ENCODE measurements at places on chromosomes 2 and 18. TPM values are rescaled to one million over a fixed set of nuclear protein-coding genes. Genes with fewer than 3 reads are reported as not detected.

DNA sequence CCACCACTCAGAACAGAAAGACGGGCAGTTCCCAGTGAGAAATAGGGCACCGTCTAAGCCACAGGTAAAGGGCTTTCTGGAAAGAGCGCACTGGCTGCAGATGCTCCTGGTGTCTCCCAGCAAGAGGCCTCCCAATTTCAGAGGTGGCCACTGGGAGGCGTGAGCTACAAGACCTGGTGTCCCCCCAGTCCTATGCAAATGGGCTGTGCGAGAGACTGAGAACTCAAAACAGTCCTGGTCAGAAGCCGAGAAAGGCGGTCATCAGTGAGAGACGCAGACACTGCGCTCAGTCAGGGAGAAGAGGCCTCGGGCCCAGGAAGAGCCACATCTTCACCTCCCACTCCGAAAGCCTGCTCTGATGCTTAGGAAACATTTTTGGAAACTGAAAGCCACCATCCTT lies 179.5 kb downstream of the EIPR1 start:
- no peak for DNase-seq

GRCh38 chr2:176891105-176891504 lies 321.5 kb upstream of the HNRNPA3 start:
- DNase-seq: no peak

GRCh38 chr2:102063941-102064678 lies 72.3 kb downstream of the IL1R2 start:
- peak; percentile 93 for DNase-seq

DNA sequence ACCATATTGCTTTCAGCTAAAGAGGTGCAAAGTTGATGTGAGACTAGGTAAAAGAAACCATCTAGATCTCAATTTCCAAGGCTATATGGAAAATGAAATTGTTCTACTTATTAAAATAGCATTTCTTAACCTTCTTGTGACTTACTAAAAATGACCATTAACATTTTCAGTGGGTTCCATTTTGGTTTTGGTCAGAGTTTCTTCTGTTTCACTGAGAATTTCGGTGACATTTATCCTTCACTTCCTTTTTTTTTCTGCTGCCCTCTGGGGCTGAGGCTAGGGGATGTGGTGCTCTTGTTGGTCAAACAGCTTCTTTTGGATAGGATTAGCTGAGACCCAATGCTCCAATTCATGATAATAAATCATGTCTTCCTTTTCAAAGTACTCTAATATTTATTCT lies 44.3 kb upstream of the REL start:
- no peak for DNase-seq

DNA sequence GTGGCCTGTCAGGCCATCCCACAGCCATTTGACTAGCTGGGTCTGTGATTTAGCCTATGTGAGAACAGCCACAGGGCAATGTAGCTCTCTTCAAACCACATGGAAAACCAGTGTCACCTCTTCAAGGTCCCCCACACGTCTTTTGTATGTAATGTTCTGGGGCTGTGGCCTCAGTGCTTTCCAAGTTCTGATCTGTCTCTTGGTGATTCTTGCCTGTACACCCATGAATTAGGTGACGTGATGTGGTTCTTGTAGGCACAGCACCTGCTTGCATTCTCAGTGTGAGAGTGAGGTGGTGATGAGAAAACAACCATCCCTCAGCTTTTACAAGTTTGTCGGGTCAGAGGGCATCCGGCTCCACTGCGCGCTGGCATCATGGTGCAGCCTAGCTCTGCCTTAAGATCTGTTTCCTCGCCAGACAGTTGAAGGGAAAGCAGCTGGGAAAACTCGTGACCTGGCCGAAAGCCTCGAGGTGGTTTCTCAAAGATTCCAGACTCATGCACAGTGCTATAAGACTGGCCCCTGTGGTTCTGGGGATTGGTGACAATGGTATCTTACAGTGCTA lies 125.8 kb downstream of the TANC1 start:
- no peak for DNase-seq

DNA sequence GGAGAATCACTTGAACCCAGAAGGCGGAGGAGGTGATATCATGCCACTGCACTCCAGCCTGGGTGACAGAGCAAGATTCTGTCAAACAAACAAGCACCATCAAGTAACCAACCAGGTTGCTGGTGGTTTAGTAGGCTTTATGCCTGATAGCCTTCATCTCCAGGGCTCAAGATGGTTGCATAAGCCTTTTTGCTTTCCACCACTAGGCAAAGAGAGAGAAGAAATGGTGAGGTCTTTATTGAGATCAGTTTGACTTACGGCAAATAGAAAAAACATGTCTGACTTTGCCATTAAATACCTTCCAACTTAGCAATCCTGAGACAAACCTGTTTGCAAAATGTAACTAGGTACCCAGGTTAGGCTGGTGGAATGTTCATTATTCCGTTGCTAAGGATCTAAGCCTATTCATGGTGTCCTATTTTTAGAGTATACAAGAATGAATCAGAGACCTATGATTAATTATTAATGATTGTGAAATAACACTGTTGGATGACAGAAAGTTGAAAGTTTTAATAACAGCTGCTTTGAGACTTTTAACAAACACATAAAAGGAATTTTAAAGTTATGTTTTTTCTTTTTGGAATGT lies 53.5 kb upstream of the SLC38A11 start:
- peak; percentile 100 for DNase-seq

- DNase-seq: peak; percentile 65
Observed at GRCh38 chr2:145096582-145096981, 576.7 kb upstream of the ZEB2 start.

DNA sequence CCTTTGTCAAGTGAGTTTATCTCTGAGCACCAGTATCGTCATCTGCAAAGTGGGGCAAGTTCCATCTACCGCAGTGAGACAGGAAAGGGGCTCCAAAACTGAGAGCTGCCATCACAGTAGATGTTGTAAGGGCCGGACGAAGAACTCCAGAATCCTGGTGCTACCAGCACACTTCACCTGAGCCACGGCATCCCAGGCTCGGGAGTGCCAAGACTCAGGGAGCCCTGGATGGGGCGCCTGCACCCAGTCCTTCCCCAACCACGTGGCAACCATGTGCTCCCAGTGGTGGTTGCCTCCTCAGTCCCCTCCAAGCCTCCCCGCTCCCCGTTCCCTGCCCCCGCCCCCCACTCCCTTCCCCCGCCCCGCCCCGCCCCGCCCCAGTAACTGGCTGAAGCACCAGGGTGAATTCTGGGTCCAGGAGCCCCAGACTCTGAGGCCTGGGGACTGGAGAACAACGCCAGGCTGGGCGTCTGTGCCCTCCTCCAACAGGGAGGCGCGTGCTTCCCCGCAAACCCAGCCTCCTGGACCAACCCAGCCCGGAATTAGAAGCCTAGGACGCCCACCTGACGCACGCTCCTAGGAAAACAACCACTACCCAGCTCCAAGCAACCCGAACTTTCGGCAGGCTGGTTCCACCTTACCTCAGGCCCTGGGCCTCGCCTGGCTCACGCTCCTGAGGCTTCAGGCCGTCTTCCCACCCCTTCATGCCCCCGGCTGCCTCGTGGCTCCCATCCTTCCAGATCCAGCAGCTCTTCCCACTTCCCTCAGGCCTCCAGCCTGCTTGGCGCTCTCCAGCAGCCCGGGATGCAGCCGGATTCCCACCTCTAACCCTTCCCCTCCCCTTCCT lies 67.6 kb downstream of the LAMA3 start:
- no peak for DNase-seq

DNA sequence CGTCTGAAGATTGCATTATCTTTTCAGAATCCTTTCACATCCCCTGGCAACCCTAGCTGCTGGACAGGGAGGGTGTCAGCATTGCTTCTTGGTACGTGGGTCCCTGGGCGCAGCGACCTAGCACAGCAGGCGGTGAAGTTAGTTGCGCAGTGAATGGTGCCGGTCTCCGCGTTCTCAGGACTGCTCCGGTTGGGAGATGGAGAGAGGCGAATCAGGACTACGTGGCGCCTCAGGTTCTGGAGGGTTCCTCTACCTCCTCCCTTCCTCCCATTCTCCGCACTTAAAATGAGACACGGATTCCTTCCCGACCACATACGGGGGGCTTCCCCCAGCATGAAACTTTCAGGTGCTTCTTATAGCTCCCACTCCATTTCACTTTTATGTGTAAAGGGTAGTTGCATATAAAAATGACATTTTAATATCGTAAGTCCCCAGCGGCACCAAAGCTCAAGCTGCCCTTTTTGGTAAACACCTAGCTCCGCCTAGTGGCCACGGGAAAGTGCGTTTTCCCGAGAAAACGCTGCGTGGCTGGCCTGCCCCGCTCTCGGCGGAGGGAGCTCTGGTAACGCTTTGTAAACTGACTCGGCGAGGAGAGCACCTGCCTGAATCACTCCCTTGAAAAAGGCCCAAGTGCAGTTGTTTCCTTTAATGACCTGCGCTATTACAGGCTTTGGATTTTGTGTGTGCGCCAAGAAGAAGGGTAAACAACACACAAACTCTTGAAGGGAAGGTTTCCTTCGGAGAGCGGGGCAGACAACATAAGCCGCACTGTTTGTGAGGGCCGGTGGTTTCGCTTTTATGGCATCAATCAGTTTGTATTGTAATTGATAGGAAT lies 32.9 kb upstream of the INHBB start:
- peak; percentile 75 for DNase-seq

GRCh38 chr2:195404651-195405050 lies 252.4 kb upstream of the SLC39A10 start:
- DNase-seq: no peak

GRCh38 chr2:35365859-35366258 lies 989.7 kb upstream of the CRIM1 start:
- peak; percentile 22 for DNase-seq

- peak; percentile 60 for DNase-seq
Observed at GRCh38 chr2:17166506-17166905, 351.7 kb downstream of the RAD51AP2 start.

DNA sequence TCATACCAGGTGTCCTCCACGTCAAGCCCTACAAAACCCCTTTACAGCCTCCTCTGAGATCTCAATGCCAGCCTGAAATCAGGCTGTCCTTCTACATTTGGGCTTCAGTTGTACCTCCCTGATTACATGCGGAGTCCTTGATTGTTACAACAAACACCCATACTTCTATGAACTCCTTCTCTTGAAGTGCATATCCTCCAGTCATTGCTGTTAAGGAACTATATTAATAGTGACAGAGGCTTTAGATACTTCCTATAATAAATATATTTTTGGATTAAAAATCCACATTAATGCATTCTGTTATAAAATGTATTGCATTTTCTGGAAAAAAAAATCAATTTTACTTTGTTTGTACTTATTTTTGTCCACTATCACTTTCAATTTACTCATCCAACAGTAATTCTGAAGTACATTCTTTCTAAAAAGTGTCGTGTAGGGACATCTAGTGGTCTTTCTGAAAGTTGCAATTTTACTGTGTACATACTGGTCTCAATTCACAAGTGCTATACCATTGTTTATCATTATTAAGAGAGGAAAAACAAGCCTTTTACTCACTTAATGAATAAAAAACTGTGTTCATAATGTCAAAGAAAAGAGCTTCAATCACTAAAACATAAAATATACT lies 316.4 kb downstream of the DSEL start:
- peak; percentile 67 for DNase-seq

DNA sequence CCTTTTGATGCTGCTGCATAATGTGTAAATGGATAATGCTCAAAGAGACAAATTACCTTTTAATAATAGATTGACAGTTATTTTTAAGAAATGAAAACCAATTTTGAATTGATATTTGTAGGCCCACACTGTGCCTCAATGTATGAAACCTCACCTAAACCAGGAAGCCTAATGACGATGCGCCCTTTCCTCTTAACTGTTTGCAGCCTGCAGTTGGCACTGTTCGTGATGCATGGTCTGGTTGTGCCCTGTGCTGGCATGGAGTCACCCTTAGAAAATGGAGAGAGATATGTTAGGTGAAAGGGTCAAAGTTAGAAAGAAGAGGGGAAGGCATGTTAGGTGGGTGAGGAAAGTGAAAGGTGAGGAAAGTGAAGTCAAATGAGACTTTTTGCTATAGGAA lies 390.2 kb downstream of the PTPRM start:
- no peak for DNase-seq

- no peak for DNase-seq
Observed at GRCh38 chr18:58438958-58439300, 190.0 kb downstream of the ALPK2 start.

DNA sequence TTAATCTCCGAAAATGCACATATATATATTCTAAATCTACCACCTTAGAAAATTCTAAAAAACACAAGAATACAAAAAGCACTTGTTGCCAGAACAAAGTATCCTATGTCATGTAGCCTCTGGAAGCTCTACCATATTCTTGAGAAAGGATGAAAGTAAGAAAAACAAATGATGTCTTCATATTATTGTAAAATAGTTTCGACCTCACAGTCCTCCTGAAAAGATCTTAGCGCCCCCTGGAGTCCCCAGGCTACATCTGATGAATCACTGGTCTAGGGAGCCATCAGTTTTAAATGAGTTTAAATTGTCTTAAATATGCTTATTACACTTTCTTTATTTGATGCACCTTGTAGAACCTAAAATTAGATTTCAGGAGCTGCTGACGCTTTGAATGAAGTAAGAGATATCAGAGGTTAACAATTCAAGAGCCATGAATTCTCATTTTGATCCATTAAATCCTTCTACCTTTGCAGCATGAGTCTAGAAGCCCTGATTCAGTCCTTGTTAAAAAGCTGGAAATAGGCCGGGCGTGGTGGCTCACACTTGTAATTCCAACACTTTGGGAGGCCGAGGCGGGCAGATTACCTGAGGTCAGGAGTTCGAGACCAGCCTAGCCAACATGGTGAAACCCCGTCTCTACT lies 138.8 kb downstream of the MCFD2 start:
- peak; percentile 42 for DNase-seq

GRCh38 chr2:36369716-36370115 lies 14.1 kb downstream of the CRIM1 start:
- DNase-seq: no peak

GRCh38 chr2:182324665-182325064 lies 102.2 kb downstream of the PDE1A start:
- peak; percentile 14 for DNase-seq

- peak; percentile 84 for DNase-seq
Observed at GRCh38 chr2:218284106-218284811, 8.0 kb downstream of the TMBIM1 start.

- no peak for DNase-seq
Observed at GRCh38 chr18:62790871-62791772, 75.8 kb downstream of the PHLPP1 start.

GRCh38 chr2:197614532-197614931 lies 60.9 kb downstream of the RFTN2 start:
- peak; percentile 24 for DNase-seq

DNA sequence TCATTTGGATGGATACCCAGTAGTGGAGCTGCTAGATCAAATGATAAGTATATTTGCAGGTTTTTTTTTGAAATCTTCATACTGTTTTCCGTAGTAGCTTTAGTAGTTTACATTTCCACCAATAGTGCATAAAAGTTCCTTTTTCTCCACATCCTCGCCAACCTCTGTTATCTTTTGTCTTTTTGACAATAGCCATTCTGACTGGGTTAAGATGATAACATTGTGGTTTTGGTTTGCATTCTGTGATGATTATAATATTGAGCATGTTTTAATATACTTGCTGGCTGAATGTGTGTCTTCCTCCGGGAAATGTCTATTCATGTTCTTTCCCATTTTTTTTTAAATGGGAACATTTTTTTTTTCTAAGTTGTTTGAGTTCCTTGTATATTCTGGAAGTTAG lies 260.0 kb downstream of the GULP1 start:
- no peak for DNase-seq

Gene SPC25
- 0.13 TPM for total RNA-seq

Gene CXCR2
- not detected for total RNA-seq

Gene ZNF385B
- not detected for total RNA-seq

Gene GCA
- total RNA-seq: 8.7 TPM

Gene FAP
- total RNA-seq: 0.26 TPM

Gene LIPG
- total RNA-seq: 9.5 TPM

Gene MREG
- 28.8 TPM for total RNA-seq

Gene MDH1B
- total RNA-seq: not detected

Gene EVX2
- not detected for total RNA-seq

Gene CCDC150
- 3.3 TPM for total RNA-seq

Gene RBM44
- 0.26 TPM for total RNA-seq

Gene NDC80
- 0.26 TPM for total RNA-seq

Gene C1GALT1C1L
- not detected for total RNA-seq

Gene CRYBA2
- not detected for total RNA-seq

Gene MBD2
- total RNA-seq: 58.4 TPM

Data from bronchial epithelial cell (primary cell).